ENCODE measurements at places on chromosomes 4 and X. TPM values are rescaled to one million over a fixed set of nuclear protein-coding genes. Genes with fewer than 3 reads are reported as not detected.
A peak's percentile ranks its signal among the peaks of the same experiment; 100 is the strongest.

Gene SPINK2
- not detected for total RNA-seq

DNA sequence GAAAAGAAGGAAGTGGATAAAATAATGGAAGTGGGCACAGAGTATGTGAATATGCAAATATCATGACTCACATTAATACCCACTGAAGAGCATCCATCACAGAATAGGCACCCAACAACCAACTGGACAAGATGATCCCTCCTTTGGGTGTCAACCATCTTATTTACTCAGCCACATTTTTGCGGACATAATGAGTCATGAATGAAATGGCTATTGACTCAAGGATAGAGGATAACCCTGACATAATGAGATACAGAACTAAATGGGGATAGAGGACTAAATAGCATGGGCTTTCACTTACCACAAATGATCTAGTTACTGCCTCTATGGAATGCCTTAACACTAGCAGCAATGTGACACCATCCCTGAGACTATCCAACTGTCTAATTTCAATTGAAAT is 224.7 kb downstream of the ANTXR2 start:
- no peak for DNase-seq

Gene LRP2BP
- total RNA-seq = 0.93 TPM

DNA sequence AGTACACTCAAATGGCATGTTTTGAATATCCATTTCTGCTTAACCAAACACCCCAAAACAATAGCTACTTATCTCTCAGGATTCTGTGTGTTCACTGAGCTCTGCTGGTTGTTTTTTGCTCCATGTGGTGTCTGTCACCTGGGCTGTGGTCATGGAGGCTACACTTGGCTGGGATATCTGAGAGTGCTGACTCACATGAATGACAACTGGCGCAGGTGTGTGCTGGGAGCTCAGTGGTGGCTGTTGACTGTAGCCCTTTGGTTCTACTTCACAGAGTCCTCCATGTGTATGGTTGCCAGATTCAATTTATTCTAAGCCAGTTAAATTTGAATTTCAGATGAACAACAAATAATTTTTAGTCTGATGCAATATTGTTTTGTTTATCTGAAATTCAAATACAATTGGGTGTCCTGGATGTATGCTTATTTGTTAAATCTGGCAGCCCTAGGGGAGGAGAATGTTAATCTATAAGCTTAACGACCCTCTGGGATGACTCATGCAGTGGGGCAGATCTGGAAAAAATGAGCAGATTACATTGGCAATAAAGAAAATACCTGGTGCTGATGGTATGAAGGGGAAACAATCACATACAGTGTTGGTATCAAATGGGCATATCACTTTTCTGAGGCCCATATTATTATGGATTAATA is 28.2 kb upstream of the TCEAL4 start:
- DNase-seq = no peak

- no peak for DNase-seq
These were observed 40.6 kb upstream of the DOCK11 start for GRCh38 chrX:118455013-118455412.

DNA sequence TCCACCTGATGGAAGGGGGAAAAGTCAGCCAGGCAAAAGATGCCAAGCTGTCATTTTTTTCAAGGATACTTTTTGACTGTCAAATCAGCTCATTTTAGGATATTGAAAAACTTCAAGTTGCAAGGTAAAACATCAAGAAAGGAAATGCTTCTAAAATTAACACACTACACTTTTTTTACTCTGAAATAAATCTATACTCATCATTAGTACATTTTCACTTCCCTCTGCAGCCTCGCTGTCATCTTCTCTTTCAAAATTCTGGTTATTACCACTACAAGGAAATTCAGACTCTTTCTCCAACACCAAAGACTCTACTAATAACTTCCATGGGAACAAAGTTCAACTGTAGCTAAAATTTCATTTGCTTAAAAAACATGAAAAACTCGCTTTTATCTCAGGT is 41.6 kb downstream of the APBB2 start:
- no peak for DNase-seq

DNA sequence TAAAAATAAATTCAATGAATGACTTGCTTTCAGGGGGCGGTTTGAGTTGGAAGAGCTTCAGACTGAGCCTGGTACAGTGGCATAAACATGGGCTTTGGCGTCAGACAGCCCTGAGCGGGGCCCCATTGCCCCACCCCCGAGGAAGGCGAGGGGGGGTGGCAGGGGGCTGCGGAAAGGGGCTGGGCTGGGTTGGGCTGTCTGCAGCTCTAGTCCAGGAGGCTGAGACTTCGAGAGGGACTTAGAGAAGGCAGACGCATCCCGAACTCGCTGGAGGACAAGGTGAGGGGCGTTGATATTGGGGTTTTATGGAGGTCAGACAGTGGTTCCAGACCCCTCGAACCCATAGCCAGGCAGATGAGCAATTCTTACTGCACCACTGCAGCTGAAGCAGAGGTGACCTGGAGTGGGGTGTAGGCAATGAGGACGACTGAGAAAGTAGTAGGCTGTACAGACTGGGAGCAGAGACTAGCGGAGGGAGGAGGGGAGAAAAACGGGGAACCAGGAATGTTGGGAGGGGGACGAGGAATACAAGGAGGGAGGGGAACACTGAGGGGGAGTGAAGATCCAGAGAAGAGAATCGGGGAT is at the start of gene MAGED2:
Gene MAGED2, plus strand, starts transcription at position 222 of the 585 bp plus-strand sequence. CDS start 1,587 bp downstream, outside the sequence.
- DNase-seq = peak; percentile 37

Gene PAGE5
- total RNA-seq = not detected

GRCh38 chr4:7322166-7322991 is 112.4 kb downstream of the PSAPL1 start:
- DNase-seq = peak; percentile 9

GRCh38 chr4:57125996-57126395 is 15.8 kb upstream of the IGFBP7 start:
- DNase-seq = no peak

Measured in psoas muscle (tissue), 8 donors.